ENCODE measurements at places on chromosomes 16 and 17.
A peak's percentile ranks its signal among the peaks of the same experiment; 100 is the strongest.

DNA sequence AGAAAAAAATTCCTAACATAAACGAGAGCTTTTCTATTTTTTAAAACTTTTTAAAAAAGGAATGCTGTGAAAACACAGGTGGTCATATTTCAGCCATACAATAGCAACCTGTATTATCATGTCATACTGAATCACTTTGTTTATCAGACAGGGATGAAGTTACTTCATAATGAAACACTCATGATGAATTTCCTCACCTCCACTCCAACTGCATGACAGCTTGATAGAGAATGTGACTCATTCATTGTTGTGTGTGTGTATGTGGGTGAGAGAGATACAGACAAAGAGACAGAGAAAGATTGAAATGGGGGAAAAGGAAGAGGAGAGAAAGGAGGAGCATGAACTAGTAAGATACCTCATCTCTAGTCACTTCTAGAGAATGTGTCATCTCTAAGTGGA lies 109.0 kb downstream of the SYCE1L start:
- DNase-seq = no peak

GRCh38 chr17:33498069-33498468 lies 205.0 kb upstream of the ASIC2 start:
- DNase-seq = no peak

- DNase-seq = no peak
These were observed 253.6 kb downstream of the ZFHX3 start for GRCh38 chr16:72794319-72794718.

DNA sequence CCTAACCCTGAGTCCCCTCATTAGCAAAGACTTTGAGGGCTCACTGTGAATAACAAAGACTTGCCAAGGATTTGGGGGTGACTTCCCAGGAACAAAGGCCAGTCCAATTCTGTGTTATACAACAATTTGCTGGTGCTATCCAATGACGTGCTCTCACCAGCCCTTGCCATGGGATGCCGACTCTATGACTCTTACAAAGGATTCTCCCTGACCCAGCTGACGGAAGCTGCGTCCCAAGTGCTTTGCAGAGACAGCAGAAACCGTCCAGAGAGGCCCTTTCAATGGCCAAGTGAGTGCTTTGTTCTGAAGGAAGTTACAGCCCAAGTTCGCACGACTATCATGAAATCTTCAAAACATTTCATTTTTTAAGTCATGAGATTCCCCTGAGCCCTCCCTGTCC lies 345.3 kb upstream of the TNRC6C start:
- DNase-seq = peak; percentile 54

- DNase-seq = no peak
These were observed 16.3 kb downstream of the ATAD5 start for GRCh38 chr17:30848021-30848420.

GRCh38 chr16:82728901-82729300 lies 102.1 kb downstream of the CDH13 start:
- DNase-seq = no peak

DNA sequence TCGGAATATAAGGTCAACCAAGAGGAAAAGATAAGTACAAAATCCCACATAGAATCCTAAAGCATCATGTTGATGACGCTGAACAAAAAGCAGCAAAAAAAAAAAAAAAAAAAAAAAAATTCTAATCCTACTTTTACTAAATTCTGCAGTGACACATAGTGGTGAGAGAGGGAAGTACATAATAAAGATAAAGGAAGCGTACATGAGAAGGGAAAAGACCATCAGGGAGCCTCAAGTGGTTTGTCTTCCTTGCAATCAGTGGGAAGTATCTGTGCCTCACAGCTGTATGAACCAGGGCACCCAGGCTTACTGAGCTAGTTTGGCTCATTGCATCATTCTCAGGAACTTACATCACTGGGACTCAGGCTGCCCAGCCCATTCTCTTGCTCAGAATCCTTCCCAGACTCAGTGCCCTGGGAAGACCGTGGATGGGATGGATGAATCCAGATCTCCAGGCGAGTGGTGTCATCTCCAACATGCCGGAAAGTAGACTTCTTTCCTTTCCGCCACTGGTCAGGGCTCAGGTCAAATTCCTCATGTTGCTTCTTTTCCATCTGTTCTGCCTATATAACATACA lies 21.2 kb downstream of the SMG6 start:
- DNase-seq = no peak

- peak; percentile 72 for DNase-seq
These were observed 18.8 kb downstream of the ALOX15B start for GRCh38 chr17:8057691-8058114.

GRCh38 chr17:40075201-40075941 lies 12.6 kb downstream of the THRA start:
- DNase-seq = peak; percentile 87

- DNase-seq = peak; percentile 61
These were observed 522 bp upstream of the GLG1 start for GRCh38 chr16:74607310-74607961.

- DNase-seq = no peak
These were observed 1.2 kb upstream of the COX6A2 start for GRCh38 chr16:31429314-31429713.

DNA sequence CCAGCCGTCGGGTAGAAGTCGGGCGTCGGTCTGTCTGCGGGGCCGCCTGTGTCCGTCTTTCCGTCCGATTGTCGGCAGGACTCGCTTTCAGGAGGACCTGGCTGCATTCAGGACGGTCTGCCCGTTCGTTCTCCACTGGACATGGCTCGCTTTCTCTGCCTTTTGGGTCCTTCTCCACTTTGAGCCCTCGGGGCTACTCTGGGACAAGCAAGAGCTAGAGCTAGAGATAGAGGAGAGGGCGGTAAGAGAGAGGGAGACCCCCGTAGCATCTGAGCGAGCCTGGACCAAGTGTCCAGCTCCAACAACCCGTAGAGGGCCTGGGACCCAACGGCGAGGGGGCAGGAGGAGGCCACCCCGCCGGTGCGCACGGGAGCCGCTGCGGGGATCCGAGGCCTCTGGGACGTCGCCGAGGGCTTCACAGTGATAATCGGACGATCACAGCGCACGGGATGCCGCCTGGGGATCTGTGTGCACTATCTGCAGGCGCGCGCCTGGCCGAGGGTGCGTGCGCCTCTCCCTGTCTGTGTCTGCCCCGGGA lies 4.5 kb downstream of the TBX4 start:
- no peak for DNase-seq

GRCh38 chr16:4927661-4928060 lies 9.3 kb downstream of the PPL start:
- no peak for DNase-seq

DNA sequence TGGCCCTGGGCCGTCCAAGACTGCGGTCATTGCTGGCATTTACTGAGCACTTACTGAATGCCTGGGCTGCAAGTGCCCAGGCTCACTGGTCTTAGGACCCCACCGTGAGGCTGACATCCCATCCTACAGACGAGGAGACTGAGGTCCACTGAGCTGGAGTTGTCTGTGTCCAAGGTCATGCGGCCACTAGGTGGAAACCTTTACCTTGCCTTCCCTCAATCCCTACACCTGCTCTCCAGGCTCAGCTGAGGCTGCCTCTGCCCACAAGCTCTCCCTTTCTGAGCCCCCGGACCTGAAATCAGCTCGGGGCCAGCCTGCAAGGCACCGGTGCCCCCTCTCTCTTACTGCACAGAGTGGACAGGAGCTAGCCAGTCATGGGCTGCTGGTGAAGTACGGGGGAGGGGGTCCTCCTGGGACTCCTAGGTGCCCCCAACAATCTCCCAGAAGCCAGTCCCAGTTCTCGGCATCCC lies 1.5 kb downstream of the CASKIN1 start:
- DNase-seq = peak; percentile 81

DNA sequence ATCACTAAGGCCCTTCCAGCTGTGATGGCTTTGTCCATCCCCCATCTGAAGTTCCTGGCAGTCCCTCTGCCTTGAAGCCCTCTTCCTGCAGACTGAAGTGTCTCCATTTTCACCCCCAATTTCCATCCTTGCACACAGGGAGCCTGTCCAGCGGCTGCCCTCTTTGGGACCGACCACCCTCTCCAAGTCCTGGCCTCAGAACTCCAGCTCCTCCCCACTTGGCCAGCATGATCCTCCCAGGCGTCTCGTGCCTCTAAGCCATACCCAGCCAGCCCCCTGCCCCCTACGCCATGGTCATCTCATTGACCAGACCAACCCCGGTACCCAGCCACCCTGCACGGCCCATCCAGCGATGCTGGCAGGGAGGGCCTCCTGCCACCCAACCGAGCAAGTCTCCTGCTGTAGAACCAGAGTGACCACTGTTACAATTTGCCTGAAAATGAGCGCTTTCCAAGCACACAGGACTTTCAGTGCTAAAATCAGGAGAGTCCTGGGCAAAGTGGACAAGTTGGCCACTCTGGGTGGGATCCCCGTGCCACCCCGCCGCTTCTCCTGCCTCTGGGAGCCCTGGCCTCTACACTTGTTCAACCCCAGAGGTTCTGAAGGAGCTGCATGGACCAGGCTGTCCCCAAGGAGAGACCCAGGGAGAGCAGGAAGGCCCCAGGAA lies 362.0 kb downstream of the SEC14L1 start:
- peak; percentile 60 for DNase-seq

- DNase-seq = no peak
These were observed 9.2 kb upstream of the NF1 start for GRCh38 chr17:31085563-31085962.

- DNase-seq = no peak
These were observed 10.7 kb downstream of the CHST4 start for GRCh38 chr16:71536752-71537499.

DNA sequence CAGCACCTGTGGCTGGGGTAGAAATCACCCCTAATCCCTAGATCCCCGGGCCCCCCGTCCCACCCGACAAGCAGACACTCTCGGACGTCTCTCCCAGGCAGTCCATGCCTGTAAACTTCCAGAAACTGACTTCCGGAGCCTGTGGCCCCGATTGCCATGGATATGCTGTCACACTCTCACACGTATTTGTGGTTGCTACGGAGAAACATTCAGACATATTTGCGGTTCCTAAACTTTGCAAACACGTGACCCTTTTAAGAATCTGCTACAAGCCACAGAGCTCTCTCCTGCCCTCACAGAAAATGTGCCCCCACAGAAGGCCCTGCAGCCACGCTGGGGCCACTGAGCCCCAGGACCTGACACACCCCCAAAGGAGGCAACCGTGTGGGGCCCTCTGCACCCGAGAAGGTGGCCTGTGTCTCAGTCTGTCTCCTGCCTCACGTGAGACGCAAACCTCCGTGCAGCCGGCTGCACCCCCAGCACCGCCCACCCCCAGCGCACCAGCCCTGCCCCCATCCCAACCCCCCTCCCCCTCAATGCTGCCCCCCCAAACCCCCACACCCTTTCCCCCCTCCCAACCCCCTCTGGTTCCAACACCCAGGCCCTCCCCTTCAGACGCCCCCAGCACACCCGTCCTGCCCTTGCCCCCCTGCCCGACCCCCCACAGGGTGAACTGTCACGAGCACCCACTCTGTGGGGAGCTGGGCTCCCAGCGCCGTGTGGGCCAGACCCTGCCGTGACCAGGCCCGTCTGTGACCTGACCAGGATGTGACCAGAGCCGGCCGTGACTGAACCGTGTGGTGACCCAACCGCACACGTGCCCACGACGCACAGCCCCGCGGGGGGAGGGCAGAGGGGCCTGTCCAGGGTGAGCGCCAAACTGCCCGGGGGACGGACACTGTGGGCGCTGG lies 66.3 kb upstream of the METRNL start:
- DNase-seq = no peak

GRCh38 chr16:87123356-87124001 lies 193.7 kb downstream of the C16orf95 start:
- no peak for DNase-seq

DNA sequence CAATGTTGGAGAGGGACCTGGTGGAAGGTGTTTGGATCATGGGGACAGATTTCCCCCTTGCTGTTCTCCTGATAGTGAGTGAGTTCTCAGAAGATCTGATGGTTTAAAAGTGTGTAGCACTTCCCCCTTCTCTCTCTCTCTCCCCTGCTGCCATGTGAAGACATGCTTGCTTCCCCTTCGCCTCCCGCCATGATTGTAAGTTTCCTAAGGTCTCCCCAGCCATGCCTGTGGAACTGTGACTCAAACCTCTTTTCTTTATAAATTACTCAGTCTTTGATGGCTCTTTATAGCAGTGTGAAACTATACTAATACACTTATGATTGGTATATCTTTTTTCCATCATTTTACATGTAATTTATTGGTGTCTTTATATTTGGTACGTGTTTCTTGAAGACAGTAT lies 13.4 kb downstream of the ADGRG5 start:
- DNase-seq = no peak

DNA sequence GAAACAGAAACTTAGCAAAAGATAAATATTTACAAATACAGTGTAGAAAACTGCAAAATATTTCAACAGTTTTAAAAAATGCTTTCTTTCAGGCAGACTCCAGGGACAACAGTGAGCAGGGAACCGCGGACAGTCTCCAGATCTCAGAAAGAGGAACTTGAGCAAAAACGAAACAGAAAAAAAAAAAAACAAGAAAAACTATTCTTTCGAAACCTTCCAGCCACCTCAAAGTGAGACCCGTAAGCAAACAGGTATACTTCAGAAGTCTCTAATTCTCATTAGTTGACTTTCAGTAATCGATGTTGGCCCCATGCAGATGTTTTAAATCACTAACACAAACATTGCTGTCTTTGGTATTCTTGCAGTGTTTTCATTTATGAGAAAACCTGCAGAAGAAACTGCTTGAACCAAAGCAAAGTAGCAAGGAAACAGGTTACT lies 15.7 kb upstream of the CCL1 start:
- no peak for DNase-seq

DNA sequence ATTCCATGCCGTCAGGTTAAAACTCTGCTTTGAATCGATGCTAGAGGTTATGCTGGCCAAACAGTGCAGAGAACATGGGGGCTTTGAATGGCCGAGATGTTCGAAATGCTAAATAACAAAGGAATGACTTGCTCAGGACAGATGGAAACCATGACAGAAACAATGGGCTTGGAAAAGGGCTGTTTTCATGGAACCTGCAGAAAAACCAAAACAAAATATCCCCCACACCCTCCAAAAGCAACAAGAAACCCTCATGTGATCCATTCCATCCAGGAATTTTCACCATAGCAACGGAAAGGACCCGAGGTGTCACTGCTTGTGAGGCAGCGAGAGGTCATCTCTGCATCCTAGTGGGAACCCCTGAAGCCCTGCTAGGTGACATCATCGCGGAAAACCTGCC lies 25.5 kb downstream of the GPRC5B start:
- no peak for DNase-seq

DNA sequence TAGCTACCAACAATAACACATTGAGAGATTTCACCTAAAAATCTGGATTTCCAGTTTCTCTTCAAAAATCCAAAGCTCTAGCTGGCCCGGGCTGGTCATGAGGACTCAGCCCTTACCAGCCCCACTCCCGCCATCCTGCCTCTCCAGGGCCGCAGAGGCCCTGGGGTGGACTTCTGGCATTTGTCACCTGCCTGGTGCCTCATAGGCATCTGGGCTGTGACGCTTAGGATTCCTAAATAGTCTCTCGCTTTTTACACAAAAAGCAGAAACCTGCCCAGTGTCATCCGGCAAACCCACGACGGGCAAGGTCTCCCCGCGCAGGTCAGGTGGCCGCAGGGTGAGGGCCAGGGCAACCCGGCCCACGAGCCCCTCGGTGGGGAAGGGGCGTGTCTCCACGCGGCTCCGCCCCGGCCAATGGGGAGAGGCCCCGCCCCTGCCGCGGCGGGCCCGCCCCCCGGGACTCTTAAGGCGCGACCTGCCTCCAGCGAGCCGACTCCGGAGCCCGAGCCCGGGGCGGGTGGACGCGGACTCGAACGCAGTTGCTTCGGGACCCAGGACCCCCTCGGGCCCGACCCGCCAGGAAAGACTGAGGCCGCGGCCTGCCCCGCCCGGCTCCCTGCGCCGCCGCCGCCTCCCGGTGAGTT lies at the start of gene VASN:
VASN (plus strand) TSS at position 492 of the 644 bp plus-strand sequence. CDS start 9,030 bp downstream, outside the sequence.
- peak; percentile 91 for DNase-seq
